ENCODE measurements at places on chromosomes 5 and 9. TPM values are rescaled to one million over a fixed set of nuclear protein-coding genes. Genes with fewer than 3 reads are reported as not detected.

Gene IFNK
- total RNA-seq = not detected

Gene TESK1
- 21.3 TPM for total RNA-seq

Gene TMEFF1
- 0.49 TPM for total RNA-seq

Gene SOX30
- total RNA-seq = not detected

Gene DND1
- total RNA-seq = not detected

Gene INSL4
- total RNA-seq = not detected

Gene HACD4
- 4.8 TPM for total RNA-seq

Gene TEK
- total RNA-seq = 3.8 TPM

Gene ASPN
- 65.8 TPM for total RNA-seq

Gene OTP
- total RNA-seq = not detected

Gene ADGRV1
- 0.18 TPM for total RNA-seq

Gene ZNF883
- 4.3 TPM for total RNA-seq

Gene PCDHB4
- 0.65 TPM for total RNA-seq

Gene ACTBL2
- not detected for total RNA-seq

Gene TRIM7
- total RNA-seq = 0.74 TPM

Gene SPRY4
- 1.3 TPM for total RNA-seq

Gene BHMT2
- 6.8 TPM for total RNA-seq

GRCh38 chr5:127260686-127261085 lies 29.9 kb upstream of the MEGF10 start:
- DNase-seq = no peak

GRCh38 chr9:135228345-135228982 lies 141.0 kb downstream of the OLFM1 start:
- DNase-seq = no peak

- no peak for DNase-seq
Measured at GRCh38 chr9:74309654-74310053, 187.5 kb upstream of the RORB start.

DNA sequence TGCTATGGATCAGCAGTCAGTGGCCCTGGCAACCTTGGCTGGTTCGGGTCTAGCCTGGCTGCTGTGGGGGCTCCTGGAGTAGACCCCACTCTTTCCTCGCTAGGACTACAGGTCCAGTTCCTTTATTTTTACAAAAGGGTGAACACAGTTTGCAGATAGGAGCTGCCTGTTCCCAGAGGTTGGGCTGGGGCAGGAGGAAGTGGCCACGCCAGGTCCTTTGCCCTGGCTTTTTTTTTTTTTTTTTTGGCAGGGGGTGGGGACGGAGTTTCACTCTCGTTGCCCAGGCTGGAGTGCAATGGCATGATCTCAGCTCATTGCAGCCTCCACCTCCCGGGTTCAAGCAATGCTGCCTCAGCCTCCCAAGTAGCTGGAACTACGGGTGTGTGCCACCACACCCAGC lies 7.9 kb downstream of the SLC2A6 start:
- no peak for DNase-seq

GRCh38 chr9:89880161-89880560 lies 275.3 kb downstream of the GADD45G start:
- no peak for DNase-seq

- peak; percentile 91 for DNase-seq
Measured at GRCh38 chr5:147391781-147392180, 118.1 kb downstream of the DPYSL3 start.

GRCh38 chr5:56161439-56161823 lies 71.7 kb downstream of the ANKRD55 start:
- no peak for DNase-seq

- peak; percentile 75 for DNase-seq
Measured at GRCh38 chr9:6779417-6780241, 21.9 kb downstream of the KDM4C start.

- peak; percentile 90 for DNase-seq
Measured at GRCh38 chr9:14314929-14315874, 1.3 kb upstream of the NFIB start.

DNA sequence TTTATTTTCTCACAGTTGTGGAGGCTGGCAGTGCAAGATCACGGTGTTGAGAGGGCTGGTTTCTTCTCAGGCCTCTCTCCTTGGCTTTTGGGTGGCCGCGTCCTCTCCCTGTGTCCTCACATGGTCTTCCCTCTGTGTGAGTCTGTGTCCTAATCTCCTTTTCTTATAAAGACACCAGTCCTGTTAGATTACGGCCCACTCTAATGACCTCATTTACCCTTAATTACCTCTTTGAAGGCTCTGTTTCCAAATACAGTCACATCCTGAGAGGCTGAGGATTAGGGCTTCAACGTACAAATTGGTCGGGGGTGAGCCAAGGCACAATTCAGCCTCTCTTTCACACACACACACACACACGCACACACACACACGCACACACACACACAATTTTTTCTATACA lies 73.0 kb downstream of the UGCG start:
- DNase-seq = no peak

DNA sequence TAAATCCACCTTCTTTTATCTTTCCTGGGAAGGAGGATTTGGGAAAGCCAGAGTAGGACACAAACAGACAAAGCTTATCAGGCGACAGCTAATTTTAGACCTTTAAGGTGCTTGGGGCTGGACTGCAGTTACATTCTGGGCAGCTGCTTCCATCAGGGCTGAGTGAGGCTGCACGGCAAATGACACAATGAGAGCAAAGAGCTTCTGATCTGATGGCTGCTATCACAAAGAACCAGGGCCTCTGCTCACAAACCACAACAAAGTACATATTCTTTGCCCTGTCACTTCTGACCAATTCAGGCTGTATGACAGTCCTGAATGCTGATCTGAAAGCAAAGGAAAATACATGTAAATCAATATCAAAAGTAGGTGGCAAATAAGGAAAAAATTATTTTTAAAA lies 93.1 kb downstream of the MRPS27 start:
- DNase-seq = no peak

DNA sequence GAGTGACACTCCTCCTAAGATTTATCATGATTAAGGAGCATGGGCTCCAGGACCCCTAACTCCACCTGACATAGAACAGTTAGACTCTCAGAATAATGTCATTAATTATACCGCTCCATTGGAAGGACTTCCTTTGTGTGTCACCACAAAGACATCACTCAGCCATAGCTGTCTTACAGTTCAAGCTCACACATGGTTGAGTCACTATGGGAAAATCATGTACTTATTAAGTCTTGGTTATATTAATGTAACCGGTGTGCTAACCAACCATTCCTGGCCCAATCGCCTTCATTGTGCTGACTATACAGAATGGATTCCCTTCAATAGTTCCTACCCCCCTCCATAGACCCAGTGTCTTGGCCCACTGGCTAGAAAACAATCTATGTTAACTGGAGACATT lies 10.9 kb upstream of the MCCC2 start:
- DNase-seq = no peak

- DNase-seq = no peak
Measured at GRCh38 chr5:152462021-152462721, 57.1 kb upstream of the NMUR2 start.

- DNase-seq = no peak
Measured at GRCh38 chr9:93677641-93678136, 101.3 kb downstream of the PHF2 start.

GRCh38 chr9:137614631-137615386 lies 4.0 kb upstream of the EHMT1 start:
- no peak for DNase-seq

DNA sequence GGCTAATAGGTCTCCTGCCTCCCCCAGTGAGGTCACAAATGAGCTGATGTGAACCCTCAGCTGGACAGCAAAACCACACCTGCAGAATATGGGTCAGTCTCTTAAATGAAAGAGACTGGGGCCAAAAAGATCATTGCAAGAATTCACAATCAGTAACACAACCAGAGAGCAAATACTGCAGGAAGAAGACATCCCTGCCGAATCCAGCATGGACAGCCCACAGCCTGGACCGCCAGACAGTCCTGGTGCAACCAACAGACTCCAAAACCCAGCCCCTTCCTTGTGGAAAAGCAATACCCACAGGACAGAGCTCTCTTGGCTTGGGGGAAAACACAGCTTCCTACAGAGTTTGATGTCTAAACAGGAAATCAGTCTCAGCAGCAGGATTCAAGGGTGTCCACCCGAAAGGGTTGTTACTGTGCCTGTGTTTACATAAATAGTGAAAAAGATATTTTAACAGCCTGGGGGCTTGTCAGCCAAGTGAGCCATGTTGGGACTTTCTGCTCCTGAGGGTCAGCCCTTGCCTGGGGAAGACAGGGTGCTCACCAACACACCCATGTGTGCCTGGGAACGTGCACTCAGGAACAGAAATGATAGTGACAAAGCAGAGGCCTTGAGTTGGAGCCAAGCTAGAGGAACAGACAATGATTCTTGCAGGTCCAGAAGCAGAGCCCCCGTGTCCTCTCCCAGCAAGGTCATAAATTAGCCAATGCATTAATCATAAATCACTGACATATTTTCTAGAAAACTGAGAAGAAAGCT lies 106.2 kb downstream of the SEMA5A start:
- peak; percentile 28 for DNase-seq

DNA sequence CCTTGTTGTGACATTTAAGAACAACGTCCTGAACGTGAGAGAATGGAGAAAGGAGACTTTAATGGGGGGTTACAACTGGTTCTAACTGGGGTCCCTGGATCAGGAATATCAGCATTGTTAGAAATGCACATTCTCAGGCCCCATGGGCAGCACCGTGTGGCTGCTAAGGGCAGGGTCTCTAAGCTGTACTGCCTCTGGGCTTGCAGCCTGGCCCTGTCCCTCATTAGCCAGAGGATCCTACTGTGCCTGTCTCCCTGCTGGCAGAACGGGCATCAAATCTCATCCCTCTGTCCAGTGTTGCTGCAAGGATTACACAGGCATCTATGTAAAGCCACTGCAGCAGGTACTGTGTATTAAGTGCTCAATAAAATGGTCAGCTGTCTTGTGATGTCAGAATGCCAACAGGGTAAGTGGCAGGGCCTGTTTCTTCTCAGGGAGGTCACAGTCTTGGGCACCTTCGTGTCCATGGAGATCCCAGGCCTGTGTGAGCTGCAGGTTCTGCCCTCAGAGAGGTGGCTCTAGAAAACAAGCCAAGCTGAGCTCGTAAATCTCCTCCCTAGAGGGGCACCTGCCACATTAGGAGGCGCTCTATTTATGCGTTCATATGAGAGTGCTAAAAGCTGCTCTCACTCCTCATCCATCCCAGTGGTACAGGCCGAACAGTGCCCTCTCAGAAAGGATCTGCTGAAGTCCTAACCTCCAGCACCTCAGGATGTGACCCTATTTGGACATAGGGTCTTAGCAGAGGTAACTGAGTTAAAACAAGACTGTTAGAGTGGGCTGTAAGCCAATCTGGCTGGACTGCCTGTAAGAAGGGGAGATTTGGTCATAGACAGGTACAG lies 210.5 kb downstream of the GADD45G start:
- DNase-seq = no peak

- DNase-seq = peak; percentile 81
Measured at GRCh38 chr9:26975728-26976707, 19.8 kb downstream of the IFT74 start.

- no peak for DNase-seq
Measured at GRCh38 chr9:131667576-131667975, 72.3 kb downstream of the RAPGEF1 start.

- DNase-seq = no peak
Measured at GRCh38 chr9:128128836-128129590, 1.5 kb upstream of the PTGES2 start.

DNA sequence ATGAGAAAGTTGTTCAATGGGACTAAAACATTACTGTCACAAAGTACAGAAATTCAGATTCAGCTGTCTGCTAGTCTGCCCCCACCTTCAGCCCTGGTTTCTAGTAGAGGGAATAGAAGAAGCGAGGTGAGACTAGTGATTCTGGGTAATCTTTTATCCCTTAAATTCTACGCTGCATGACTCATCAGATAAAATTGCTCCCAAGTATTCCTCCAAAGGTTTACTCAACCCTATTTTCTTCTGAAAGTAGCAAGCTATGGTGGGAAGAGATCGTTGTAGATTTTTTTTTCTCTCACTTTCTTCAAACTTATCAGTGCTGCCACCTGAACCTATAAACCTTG lies 318.9 kb upstream of the RIOK2 start:
- no peak for DNase-seq

DNA sequence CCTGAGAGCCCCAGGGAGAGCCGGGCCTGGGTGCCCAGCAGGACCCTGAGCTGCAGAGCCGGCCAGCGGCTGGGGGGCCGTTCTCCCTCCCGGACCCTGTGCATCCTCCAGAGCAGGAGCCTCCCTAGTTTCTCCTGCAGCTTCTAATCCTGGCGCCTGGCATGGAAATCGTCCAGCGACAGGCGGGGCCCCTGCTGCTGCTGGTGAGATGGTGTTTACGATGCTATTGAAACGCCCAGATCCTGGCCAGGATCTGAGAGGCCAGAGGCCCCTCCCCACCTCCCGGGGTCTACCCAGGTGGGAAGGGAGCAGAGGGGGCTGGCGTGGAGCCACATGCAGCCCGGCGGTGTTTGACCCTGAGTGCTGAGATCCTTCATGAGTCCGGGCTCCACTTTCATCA lies 38.2 kb upstream of the CEP72 start:
- DNase-seq = no peak

GRCh38 chr5:1444361-1445189 lies 665 bp downstream of the SLC6A3 start:
- no peak for DNase-seq

DNA sequence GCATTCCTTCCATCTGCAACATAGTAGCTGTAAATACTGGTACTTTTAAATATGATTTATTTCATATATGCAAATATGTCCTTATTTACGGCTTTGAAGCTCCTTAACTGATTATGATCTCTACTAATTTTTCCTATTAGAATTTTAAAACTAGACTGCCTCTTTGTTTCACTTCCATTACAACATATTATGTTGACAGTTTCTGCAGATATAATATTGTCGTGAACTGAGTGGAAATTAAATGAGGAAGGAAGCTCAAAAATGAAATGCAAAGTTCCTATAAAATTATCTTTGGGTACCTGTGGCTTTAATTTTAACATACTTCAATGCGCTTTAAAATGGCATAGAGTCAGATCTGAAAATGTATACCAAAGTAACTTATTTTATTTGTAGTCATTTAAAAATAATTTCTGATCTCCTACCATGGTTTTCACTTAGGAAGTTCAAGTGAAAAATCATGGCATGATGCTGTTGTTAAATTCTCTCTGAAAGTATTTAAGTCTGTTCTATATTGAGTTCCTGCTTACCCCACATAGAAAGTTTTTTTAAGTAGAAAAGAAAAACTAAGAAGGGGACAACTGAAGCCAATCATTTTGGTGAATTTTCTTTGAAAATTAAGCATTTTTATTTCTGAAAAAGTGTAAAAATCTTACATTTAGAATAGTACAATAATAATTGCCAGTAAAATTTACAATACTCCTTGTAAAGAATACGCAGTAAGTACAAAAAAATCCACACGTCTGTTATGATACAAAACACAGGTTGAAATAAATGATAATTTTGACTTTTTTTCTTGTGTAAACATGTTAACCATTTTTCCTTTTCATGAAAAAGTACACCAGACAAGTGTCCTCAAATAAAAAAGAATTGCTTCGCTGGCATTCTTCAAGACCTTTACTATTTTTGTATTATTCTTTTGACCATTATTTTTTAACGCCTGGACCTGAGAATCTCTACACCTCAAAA lies 2.6 kb downstream of the FOXD1 start:
- peak; percentile 39 for DNase-seq

GRCh38 chr9:107569174-107569573 lies 79.6 kb upstream of the KLF4 start:
- peak; percentile 43 for DNase-seq

- no peak for DNase-seq
Measured at GRCh38 chr9:16398691-16399090, 471.8 kb downstream of the BNC2 start.

GRCh38 chr9:89379508-89380115 lies 61.3 kb downstream of the SECISBP2 start:
- no peak for DNase-seq

Data from fibroblast of the aortic adventitia (primary cell).